Esophagus squamous epithelium (tissue), 5 donors: ENCODE measurements at places on chromosomes 12 and 14.

- no peak for DNase-seq
These were observed 10.7 kb upstream of the SLC6A13 start for GRCh38 chr12:273382-273781.

DNA sequence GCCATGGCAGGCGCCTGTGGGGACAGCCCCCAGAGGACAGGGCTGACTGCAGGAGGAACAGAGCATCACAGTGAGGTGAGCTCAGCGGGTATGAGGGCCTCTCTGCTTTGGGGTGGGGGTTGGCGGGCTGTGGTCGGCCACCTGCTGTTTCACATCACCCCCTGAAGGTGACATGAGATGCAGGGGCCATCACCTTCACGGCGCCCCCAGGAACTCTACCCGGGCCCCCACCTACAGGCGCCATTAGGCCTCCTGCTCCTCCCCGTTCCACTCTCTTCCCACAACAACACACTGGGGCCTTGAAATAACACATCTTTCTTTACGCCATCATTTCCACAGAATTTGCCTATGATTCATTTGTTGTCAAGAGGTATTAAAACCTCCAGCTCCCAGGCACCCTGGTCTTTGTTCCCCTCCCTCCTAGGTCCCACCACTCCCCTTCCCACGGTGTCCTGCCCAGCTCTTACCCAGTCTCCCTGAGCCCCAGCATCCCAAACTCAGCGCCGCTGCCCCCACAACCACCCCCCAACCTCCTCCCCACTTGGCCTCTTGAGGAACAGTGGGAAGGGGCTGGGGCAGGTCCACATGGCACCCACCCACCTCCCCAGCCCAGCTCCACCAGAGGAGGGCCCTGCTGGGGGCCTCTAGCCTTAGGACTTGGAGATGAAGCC lies 12.7 kb upstream of the HDAC7 start:
- DNase-seq = no peak

- no peak for DNase-seq
These were observed 22.7 kb downstream of the CGRRF1 start for GRCh38 chr14:54532111-54533012.

- no peak for DNase-seq
These were observed 219.3 kb downstream of the CRADD start for GRCh38 chr12:93896427-93896826.
